Substantia nigra (tissue), 51 donors: ENCODE measurements at places on chromosomes 1 and 21.
A peak's percentile ranks its signal among the peaks of the same experiment; 100 is the strongest.

GRCh38 chr21:38970765-38971164, 165.0 kb downstream of the ETS2 start:
- no peak for DNase-seq

DNA sequence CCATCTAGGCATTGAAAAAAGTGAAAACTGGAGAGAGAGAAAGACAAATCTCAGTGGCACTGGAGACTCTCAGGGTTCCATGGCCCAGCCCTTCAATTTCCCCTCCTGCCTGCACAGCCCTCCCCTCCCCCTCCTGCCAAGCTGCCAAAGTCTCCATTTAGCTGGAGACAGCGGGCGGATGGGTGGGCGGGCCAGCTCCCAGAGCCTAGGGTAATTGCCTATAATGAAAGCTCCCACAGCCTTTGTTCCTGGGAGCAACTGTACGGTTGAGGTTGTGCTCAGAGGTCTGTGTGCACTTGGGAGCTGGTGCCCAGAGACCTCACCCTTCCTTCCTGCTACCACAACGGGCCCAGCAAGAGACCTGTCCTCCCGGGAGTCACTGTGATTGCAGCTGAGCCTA, 89.6 kb downstream of the NAV1 start:
- peak; percentile 34 for DNase-seq

GRCh38 chr1:90717356-90717664, 208 bp upstream of the BARHL2 start:
- no peak for DNase-seq

- no peak for DNase-seq
Measured at GRCh38 chr1:24385160-24385940, 28.2 kb downstream of the STPG1 start.

GRCh38 chr1:26791626-26792025, 3.9 kb downstream of the PIGV start:
- DNase-seq = no peak

DNA sequence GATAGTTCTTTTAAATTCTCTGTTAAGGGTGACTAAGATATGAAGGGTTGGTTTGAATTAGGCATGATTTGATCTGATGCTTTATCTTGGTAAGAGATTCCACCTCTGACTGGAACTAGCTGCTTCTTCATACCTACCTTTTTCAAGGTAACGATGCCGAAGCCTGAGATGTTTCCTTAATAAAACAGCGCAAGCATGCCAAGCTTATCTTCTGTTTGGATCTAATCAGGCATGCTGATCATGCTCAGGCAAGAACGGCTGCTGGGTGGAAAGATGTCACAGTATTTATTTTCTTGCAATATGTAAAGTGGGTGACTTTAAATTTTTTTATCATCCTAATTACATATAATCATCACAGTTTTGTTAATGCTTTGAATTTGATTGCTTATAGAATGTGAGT, 148.7 kb downstream of the ADGRL2 start:
- no peak for DNase-seq
